ENCODE measurements at places on chromosomes 5 and 9. TPM values are rescaled to one million over a fixed set of nuclear protein-coding genes. Genes with fewer than 3 reads are reported as not detected.

The MOB3B gene
- 1.8 TPM for total RNA-seq

The C5orf52 gene
- not detected for total RNA-seq

The FBP2 gene
- total RNA-seq: not detected

The HAVCR2 gene
- total RNA-seq: not detected

The MYMK gene
- not detected for total RNA-seq

The CFAP90 gene
- total RNA-seq: not detected

The PIP5K1B gene
- 0.27 TPM for total RNA-seq

The FOXD4L4 gene
- total RNA-seq: 0.20 TPM

DNA sequence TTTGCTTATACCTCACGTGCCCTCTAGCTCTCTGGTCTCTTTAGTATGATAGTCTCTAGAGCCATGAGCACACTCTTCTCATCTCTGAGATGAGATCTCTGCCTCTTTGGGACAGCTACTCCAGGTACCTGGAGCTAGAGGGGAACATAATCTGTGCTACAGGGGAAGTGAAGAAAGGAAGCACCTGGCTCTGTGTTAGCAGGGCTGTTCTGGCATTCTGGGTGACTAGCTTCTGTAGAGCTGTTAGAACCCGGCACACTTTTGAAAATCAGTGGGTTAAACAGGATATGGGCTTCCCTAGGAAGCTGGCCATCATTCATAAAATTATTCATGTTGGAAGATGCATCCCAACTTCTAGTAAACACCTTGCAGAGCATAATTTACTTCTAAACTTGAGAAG lies 224.8 kb downstream of the MCTP1 start:
- DNase-seq: no peak

DNA sequence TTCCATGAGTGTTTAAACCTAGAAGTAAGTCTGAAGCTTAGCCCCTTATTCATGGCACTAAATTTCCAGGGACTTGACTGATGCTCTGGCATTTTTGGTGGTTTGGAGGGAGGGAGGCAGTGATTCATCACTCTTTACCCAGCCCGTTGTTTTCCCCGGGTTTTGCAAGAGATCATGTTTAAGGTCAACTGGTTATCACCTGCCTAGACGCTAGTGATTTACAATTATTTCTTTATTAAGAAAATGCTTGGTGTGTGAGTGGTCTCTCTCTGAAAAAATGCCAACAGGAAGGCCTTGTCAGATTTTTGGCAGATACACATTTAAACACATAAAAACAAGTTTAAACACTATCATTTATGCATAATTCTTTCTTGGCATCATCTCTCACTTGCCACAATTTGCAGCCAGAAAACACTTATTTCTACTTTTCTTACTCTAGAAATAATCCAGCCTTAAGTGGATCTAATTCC lies 737.9 kb upstream of the ZNF608 start:
- no peak for DNase-seq

DNA sequence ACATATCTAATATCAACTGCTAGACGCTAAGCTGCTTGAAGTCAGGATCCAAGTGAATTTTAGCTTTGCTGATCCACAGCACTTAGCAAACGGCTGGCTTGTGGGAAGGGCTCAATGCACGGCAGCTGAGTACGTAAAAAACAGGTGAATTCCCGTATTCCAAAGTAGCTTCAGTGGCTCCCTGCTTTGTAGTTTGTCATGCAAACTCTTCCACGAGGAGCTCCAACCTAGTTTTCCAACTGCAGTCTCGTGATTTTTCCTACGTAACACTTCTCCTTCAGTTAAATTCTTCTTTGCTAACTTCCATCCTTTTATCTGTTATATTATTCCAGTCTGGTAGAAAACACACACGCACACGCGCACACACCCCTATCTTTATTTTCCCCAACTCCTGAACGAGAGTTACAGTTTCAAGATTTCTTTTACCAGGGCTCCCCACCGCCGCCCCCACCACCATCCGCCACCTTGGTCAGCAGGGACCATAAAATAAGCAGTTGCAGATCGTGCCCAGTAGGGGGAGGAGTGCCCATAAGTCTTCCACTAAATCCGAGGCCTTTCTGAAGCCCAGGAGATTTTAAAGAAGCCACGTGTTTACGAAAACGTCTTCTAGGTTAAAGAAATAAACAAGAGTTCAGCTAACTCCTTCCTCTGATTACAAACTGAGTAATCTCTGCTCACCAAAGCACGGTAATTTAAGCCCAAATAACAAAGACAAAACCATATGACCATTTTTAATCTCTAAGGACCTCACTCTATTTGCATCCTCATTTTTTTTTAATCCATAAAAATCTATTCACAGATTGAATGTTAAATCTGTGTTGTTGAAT lies 34.8 kb upstream of the TRIO start:
- peak; percentile 46 for DNase-seq

- DNase-seq: no peak
Measured at GRCh38 chr5:65952259-65952658, 25.9 kb downstream of the ERBIN start.

GRCh38 chr9:88025411-88026117 lies 51.2 kb upstream of the CDK20 start:
- DNase-seq: no peak

DNA sequence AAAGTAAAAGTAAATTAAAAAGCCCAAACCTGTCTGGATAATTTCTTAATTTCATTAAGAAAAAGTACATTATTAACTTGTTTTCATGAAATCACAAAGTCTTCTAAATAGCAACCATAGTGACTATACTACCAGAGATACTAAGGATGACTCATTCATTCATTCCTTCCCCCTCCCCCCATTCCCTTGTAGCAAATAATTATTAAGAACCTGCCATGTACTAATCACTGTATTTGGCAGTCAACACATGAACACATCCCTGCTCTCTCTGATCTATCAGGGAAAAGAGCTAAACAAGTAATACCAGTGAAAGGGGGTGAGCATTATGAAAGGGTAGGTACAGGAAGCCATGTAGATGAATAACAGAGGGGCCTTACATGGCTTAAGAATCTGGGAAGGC lies 203.9 kb downstream of the CWC27 start:
- no peak for DNase-seq

GRCh38 chr5:86645885-86646284 lies 28.1 kb downstream of the COX7C start:
- DNase-seq: no peak

DNA sequence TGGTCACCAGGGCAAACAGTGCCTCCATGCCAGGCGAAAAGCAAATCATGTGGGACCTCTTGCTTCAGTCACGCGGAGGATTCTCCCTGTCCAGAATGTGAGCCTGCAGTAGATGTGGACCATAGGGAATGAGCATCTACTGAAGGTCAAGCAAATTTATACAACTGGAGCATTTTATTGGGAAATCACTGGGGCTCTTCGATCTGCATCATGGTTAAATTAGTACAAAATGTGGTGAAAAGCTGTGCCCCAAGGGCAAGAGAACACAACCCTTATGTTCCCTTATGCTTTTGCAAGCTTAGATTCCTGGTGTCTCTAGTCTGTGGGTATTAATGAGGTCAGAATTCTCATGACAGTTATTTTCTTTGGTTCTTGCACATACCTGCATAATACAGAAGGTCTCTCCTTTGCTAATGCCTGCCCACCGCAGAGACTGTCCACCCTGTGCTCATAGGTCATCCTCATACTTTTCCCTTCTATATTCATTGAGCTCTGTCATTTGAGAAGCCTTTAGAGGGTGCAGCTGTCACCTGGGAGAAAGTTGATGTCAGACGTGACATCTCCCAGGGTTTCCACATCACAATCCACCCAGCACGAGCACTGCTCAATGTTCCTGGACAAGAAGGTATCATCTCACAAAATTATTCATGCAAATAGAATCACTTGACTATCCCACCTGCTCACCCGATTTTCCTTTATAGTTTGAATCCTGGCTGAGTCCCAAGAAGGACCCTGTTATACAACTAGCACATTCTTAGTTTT lies 111.7 kb downstream of the NXNL2 start:
- DNase-seq: no peak

- DNase-seq: no peak
Measured at GRCh38 chr9:114016101-114016500, 62.0 kb downstream of the AMBP start.

- DNase-seq: no peak
Measured at GRCh38 chr9:121021301-121021700, 28.8 kb downstream of the C5 start.

DNA sequence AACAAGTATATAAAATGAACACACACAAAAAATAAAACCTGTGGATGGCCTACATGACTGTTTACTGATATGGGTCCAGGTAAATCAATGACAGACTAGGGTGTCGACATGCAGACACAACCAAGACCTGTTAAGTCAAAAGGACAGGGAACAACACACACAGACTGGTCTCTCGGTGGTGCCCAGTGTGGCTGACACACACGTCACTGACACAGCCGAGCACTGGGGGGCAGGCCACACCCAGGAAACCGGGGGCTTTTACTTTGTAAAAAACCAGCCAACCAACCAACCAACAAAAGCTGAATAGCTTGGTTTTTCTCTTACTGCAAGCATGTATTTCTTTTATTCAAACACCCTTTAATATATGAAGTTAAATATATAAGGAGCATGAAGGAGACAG lies 5.0 kb downstream of the FAM163B start:
- no peak for DNase-seq

- DNase-seq: no peak
Measured at GRCh38 chr5:146624179-146624578, 108.2 kb upstream of the GPR151 start.

DNA sequence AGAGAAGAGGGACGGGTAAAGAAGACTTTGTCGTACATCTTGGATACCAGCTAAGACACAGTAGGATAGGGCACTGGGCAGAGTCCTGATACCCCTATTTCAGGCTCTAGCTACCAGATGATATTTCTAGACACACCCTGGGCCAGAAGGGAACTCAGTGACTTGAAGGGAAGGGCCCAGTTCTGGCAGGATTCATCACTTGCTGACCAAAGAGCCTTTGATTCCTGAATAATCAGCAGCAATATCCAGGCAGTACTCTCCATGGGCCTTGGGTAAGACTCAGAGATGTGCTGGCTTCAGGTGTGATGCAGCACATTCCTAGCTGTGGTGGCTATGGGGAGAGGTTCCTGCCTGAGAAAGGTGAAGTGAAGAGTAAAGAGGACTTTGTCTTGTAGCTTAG lies 40.7 kb downstream of the TPD52L3 start:
- no peak for DNase-seq

- peak; percentile 13 for DNase-seq
Measured at GRCh38 chr5:1515921-1516571, 7.7 kb downstream of the LPCAT1 start.

DNA sequence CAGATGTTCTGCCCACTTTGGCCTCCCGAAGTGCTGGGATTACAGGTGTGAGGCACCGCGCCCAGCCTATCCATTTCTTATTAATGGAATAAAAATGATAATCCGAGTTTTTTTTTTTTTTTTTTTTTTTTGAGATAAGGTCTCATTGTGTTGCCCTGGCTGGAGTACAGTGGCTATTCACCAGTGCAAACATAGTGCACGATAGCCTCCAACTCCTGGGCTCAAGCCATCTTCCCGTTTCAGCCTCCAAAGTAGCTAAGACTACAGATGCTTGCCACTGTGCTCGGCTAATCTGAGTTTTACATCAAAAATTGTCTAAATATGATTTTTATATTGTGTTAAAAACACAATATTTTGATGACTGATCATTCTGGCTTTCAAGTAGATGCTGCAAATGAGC lies 6.6 kb downstream of the GPR107 start:
- DNase-seq: no peak

DNA sequence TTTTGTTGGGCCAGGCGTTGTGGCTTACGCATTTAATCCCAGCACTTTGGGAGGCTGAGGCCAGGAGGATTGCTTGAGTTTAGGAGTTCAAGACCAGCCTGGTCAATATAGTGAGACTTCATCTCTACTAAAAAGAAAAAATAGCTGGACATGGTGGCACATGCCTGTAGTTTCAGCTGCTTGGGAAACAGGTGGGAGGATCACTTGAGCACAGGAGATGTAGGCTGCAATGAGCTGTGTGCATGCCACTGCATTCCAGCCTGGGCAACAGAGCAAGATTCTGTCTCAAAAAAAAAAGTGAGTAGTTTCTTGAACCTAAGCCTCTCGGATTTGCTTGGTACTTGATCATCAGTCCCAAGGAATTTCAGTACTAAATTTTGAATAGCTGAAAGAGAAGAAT lies 26.9 kb downstream of the G3BP1 start:
- no peak for DNase-seq

GRCh38 chr9:71895955-71896354 lies 15.0 kb downstream of the ABHD17B start:
- DNase-seq: no peak

DNA sequence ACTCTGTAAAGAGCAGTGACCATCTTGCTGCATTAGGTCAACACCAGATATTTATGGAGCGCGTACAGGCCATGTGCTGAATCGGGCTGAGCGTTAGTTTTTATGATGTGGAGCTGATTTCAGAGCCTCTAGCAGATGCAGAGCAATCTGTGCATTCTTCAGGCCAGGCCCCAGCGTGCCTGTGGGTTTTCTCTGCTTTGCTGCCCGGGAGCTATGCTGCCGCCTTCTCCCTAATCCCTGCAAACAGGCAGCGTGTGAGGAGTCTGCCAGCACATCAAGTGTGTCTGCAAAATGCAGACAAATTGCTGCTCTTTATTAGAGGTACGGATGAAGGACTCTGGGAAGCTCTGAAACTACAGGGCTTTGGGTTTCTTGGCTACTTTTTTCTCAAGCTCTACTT lies 170.0 kb downstream of the NTRK2 start:
- peak; percentile 53 for DNase-seq

Measured in glutamatergic neuron (in vitro differentiated cells).